D341Med (cell line): ENCODE measurements at places on chromosomes 13 and 19.
A peak's percentile ranks its signal among the peaks of the same experiment; 100 is the strongest.

DNA sequence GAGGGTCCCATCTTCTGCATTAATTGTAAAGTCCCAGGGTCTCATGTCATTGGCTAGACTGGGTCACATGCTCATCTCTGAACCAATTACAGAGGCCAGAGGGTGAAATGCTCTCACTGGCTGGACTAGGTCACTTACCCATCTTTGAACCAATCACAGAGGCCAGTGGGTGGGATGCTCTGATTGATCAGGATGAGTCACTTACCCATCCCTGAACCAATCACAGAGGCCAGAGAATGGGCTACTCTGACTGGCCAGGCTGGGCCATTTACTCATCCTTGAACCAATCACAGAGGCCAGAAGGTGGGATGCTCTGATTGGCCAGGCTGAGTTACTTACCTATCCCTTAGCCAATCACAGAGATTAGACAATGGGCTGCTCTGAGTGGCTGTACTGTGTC lies 5.3 kb downstream of the MISP start:
- DNase-seq, result no peak

DNA sequence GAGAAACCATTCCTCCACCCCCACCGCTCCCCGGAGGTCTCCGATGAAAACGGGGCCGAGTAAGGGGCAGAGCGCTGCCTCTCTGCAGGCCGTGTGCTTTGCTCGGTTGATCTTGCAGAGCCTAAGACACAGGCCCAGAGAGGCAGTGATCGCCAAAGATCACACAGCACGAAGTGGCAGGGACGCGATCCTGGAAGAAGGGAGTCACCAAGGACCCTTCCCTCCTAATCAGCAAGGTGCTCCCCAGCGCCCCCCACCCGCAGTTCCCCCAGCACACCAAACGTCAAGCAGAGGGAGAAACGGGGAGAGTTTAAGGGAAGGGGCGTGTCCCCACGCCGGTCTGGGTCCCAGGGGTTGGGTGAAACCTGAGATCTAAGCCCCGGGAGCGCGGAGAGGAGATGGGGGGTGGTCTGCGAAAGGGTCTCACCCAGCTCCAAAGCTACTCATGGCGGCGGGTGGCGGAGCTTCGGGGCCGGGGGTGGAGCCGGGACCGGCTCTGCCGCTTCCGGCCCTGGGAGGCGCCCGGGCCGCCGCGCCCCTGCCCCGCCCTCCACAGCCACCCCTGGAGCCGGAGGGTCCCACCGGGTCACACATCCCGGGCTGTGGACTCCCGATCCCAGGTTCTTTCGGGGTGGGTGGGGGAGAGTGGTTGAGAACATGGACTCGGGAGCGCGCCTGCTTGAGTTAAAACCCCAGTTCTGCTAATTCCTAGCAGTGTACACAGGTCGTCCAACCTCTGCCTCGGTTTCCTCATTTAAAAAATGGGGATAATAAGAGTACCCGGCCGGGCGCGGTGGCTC lies at the start of gene EML2:
TSS of gene EML2 (minus strand) at position 468 of the 800 bp plus-strand sequence. CDS start at position 447, 21 bp downstream.
- DNase-seq, result peak; percentile 67

- no peak for DNase-seq
These were observed 636.2 kb downstream of the DIAPH3 start for GRCh38 chr13:59527500-59527899.

DNA sequence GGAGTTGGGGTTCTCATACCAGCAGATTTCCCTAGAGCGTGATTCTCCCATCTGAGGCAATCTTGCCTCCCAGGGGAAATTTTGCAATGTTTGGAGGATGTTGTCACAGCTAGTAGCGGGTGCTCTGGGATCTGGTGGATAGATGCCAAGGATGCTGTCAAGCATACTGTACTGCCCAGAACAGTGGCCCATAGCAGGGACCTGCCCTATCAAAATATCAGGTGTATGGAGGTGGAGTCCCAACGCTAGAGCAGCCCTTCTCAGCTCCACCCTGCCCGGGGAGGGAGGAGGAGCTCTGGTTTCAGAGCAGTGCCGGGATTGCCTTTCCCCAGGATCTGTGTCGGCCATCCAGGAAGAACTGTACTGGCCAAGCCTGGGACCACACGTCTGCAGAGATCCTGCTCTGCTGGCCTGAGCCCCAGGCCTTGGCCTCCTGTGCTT lies 10.9 kb upstream of the QTRT1 start:
- peak; percentile 58 for DNase-seq

DNA sequence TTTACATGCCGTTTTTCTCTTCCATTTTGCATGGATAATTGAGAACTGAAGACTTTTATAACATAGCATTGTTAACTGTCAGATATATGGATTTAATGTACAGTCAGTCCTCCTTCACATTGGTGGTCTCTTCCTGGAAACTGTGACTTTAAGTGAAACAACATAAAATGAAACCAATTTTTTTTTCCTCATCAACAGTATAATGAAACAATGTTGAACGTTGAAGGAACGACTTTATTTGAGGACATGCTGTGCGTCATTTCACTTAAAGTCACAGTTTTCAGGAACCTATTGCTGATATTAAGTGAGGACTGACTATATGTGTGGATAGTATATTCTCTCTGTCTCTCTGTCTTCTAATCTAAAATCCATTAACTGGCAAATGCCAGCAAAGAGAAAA lies 54.8 kb downstream of the COG3 start:
- DNase-seq, result no peak

- DNase-seq, result peak; percentile 50
These were observed 332.2 kb downstream of the MYO16 start for GRCh38 chr13:108961542-108962125.
